Ovary (tissue), 10 donors: ENCODE measurements at places on chromosomes 3 and 15. TPM values are rescaled to one million over a fixed set of nuclear protein-coding genes. Genes with fewer than 3 reads are reported as not detected.
A peak's percentile ranks its signal among the peaks of the same experiment; 100 is the strongest.

DNA sequence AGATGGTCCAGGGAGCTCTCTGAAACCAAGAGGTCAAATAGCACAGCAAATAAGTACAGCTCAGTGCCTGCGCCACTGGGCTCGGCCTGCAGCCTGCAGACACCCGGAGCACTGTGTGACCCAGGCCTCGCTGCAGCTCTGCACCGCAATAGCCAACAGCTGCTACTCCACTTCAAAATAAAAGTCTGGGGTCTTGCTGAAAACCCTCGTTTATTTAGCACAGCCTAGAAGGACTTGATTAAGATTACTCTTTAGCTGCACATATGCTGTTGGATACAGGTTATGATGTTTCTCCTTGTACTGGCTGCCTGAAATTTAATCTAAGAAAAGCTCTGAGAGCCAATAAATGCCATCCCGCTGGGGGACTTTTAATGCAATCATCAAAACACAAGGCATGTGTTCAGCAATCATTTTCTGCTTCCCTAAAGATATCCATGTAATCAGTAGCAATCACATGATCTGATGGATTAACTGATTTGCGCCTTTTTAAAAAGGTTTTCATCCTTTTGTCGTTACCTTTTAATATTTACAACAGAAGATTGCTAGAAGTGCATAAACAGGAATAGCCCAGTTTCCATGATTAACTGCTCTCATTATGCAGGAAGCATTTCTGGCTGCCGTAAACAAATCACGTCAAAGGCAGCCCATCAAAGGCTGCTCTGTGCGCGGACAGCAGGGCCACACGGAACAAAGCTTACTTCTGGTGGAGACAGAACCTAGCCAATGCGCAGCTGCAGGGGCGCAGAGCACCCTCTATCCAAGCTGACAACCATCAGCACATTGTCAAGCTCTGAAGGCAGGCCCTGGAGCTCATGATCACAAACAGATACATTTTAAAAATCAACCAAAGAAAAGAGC is 58.8 kb downstream of the CLASP2 start:
- DNase-seq = peak; percentile 68

Gene ATOSA
- 46.1 TPM for total RNA-seq

DNA sequence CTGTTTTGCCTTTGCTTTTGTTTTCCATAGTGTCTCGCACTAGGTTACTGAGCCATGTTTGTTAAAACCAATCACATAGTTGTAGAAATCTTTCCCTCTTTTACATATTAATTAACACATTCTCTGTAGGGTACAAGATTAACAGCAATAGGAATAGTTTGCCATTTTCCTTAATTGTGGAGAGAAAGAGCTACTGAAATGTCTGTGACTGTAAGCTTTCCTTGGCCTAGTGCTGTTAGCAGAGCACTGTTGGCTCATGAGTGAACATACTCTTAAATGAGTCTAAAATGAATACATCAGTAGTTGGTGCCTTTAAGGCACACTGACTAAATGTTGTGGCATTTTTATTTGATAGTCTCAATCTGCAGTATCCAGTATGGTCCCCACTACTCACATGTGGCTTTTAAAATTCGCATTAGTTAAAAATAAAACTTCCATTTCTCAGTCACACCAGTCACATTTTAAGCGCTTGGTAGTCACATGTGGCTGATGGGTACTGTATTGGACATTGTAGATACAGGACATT is 28.2 kb downstream of the CHD2 start:
- DNase-seq = no peak

- no peak for DNase-seq
These were observed 1029.8 kb downstream of the ROBO1 start for GRCh38 chr3:78737988-78738387.

Gene ANKRD63
- not detected for total RNA-seq

- DNase-seq = no peak
These were observed 49.7 kb downstream of the LRTM1 start for GRCh38 chr3:54878145-54878544.

DNA sequence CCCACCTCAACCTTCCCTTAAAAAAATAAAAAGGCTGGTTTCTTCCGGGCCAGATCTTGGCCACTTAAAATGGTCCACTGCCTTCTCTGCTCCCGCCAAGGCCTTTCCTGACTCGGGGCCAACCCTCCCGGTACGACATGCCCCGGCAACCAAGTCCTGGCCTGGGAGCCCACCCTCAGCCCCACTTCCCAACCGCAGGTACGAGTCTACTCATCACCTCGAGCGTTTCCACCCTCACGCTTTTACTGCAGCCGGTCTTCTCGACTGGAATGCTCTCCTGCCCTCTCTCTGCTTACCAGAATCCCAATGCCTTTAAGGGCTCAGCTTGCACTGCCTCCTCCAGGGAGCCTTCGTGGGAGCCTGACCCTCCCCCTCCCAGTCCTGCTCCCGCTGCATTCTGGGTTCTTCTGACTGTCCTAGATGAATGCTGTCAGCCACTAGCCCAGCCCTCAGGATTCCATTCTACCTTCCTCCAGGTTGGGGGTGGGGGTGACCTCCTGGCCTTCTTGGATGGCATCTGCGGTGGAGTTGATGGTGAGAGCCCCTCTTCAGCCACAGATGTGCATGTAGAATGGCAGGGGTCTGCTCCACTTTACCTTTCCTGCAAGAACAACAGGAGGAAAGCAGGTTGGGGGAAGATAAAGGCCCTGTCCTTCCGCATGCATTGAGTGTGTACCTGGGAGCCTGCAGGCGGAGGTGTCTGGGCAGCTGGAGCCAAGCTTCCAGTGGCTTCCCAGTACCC is 1.1 kb upstream of the CSRNP1 start:
- peak; percentile 67 for DNase-seq

DNA sequence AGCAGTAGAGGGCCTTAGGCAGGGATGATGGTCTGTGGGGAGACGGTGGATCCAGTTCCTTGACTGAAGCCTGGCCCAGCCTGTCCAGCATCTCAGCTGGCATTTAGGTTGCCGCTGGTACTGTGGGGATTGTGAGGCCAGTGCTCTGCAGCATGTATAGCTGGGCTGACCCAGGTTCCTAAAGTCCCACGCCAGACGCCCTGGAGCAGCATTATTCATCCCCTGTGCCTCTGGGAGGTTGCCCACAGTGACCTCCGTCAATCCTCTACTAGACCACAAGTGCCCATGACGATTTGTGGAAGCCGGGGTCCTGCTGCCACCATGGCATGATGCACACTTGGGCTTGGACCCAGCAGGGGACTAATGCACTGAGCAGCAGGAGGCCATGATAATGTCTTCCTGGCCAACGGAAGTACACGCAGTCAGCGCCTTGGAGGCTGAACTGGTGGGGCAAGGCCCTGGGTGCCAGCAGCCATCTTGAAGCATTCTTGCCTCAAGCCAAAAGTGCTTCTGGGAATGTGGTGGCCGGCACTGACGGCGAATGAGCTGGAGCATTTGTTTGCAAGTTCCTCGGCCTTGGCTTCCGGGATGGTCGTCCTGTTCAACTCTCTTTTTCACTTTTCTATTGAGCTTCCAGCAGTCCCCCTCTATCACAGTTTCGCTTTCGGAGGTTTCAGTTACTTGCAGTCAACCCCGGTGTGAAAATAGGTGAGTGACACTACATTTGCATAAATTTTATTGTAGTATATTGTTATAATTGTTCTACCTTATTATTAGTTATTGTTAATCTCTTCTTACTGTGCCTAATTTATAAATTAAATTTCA is 949.4 kb downstream of the ROBO1 start:
- no peak for DNase-seq

Gene TMEM158
- 1.2 TPM for total RNA-seq

- DNase-seq = no peak
These were observed 50.3 kb downstream of the BTLA start for GRCh38 chr3:112448939-112449338.

DNA sequence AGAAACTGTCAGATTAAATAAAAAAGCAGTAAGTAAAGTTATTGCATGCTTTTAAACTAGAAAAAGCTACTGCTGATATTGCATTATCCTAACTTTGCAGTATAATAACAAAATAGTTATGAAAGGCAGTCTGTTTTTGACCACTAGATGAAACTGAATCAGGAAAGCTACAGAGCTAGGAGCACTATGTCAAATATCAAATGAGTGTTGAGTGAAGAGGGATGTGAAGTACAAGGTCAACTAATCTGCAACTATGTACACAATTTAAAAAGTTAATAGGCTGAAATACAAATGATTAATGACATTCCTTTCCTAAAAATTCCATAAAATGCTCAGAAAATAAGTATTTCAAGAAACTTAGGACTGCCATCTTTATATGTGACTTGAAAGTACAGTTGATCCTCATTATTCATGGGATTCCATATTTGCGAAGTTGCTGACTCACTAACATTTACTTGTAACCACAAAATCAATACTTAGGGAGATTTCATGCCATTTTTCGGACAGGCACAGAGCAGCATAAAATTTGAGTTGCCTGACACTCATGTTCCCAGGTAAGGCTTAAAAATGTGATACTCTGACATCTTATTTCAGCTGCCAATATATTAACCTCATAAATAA is 34.5 kb downstream of the SLC4A7 start:
- no peak for DNase-seq

DNA sequence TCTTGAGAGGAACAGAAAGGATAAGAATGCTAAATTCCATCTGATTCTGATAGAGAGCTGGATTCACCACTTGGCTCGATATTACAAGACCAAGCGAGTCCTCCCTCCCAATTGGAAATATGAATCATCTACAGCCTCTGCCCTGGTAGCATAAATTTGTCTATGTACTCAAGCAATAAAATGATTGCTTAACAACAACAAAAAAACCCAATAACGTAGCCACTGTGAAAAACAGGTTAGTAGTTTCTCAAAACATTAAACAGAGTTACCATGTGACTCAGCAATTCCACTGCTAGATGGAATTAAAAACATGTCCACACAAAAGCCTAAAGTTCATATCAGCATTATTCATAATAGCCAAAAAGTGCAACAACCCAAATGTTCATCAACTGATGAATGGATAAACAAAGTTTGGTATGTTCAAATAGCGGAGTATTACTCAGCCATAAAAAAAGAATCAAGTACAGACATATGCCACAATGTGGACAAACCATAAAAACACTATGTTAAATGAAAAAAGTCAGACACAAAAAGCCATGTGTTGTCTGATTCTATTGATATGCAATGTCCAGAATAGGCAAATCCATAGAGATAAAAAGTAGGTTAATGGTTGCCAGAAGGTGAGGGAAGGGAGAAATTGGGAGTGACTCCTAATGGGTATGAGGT is 16.8 kb downstream of the BCL2L10 start:
- no peak for DNase-seq

DNA sequence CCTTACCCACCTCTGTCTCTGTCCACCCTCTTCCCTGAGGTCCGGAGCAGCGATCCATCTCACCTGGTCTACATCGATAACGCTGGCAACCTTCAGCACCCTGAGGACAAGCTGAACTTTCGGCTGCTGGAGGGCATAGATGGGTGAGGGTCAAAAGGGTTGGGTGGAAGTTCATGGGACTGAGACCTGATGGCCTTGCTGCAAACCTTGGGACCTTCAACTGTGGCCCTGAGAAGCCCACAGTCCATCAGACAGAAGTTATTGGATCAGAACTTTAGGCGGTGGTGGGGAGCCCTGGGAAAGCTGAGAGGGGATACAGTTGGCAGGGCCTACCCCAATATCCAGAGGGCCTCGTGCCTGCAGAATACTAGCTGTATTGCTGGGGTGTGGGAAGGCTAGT is 50.5 kb downstream of the POMGNT2 start:
- DNase-seq = no peak

DNA sequence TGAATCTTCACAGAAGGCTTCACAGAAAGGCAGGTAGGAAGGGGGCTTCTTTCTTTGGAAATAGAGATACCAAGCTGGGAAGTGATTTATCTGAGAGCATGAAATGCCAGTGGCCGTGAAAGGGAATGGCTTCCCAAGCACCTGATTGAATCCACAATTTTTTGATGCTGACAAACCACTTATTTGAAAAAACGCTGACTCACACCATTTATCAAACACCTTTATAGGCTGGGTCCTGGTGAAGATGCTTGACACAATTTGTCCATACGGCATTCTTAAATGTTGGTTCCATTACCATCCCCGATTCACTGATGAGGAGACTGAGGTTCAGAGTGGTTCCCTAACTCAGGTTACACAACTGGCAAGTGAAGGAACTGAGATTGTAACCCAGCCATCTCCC is 64.1 kb upstream of the POMGNT2 start:
- DNase-seq = no peak

Gene CDCP1
- 3.0 TPM for total RNA-seq
